ENCODE measurements at places on chromosomes 7 and 10. TPM values are rescaled to one million over a fixed set of nuclear protein-coding genes. Genes with fewer than 3 reads are reported as not detected.

- DNase-seq, result no peak
Measured at GRCh38 chr7:105794741-105795729, 81.4 kb downstream of the ATXN7L1 start.

DNA sequence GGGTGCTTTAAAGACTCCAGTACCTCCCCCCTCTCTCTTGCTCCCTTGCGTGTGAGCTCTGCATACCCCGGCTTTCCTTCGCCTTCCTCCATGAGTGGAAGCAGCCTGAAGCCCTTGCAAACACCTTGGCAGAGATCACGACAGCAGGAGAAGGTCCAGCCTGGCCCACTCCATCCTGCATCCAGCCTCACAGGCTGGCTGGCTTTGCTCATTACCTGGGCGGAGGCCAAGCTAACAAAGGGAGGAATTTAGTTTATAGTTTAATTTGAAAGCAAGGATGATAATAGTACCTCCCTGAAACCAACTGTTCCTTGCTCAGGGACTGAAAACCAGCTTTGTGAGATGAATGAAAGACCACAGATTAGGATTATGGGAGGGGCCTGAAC is 99.4 kb downstream of the PRKAG2 start:
- DNase-seq, result no peak

- DNase-seq, result no peak
Measured at GRCh38 chr10:79475877-79476276, 30.5 kb upstream of the ZCCHC24 start.

GRCh38 chr10:17214971-17215781 is 12.9 kb upstream of the VIM start:
- no peak for DNase-seq

- DNase-seq, result no peak
Measured at GRCh38 chr7:151566897-151567320, 47.2 kb upstream of the RHEB start.

GRCh38 chr10:15367296-15368085 is 3.6 kb downstream of the FAM171A1 start:
- DNase-seq, result no peak

DNA sequence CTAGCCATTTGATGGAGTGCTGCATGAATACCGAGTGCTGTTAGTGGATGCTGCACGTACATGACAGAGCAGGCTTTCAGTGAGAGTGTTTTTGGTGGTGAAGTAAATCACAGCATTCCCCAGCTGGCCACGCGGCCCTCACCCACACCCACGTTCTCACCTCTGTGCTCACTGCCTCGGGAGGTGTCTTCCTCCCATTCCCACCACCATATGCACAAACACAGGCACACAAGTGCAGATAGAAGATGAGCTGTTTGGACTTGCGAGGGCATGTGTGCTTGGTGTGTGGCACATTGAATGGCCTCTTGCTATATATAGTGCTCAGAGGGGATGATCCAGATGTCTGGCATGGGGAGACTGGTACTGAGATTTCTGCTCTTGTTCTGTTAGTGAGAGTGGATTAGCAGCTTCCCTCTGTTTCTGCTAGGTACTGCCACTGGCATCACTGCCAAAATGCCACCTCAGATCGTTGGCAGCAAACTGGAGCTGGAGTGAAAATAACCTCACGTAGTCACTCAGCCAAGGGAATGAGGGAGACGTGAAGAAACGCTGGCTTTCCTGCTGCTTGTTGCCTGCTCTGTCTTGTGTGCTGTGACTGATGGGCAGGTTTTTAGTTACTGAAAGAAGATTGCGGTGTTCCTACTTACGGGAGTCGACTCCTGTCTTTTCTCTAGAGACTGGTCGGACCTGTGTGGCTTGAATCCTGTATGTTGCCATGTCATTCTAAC is 19.1 kb downstream of the DNAJB6 start:
- DNase-seq, result no peak

The MBLAC1 gene
- 1.7 TPM for polyA plus RNA-seq

GRCh38 chr7:105046414-105046813 is 32.4 kb downstream of the KMT2E start:
- DNase-seq, result no peak

All from left renal cortex interstitium (tissue), 4 donors.